EH (cell line): ENCODE measurements at places on chromosomes 7 and 10.

GRCh38 chr10:70993051-70993450 lies 104.7 kb upstream of the PCBD1 start:
- no peak for DNase-seq

- DNase-seq = peak; percentile 21
Observed at GRCh38 chr10:843703-844102, 87.8 kb downstream of the LARP4B start.

DNA sequence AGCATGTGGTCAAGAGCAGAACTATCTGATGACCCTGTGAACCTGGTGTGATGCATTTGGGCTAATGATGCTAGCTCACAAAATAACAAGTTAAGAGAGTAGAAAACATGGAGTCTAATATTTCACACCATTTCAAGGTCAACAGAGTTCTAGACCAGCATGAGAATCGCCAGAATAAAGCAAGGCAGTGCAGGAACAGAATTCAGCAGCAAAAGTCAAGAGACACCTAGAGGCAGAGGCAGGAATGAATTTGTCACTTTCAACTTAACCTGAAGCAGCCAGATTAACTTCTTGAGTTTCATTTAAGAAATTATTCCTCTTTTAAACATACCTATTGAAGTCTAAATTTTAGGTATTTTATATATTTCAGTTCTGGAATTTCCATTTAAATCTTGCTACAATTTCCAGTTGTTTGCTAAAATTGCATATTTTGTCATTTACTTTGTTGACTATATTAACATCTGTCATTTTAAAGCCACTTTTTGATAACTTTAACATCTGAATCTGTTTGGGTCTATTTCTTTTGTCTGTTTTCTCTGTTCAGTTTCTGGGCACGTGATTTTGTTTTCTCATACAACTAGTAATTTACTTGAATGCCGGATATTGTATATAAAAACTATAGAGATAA lies 44.2 kb upstream of the PRSS58 start:
- DNase-seq = no peak

- no peak for DNase-seq
Observed at GRCh38 chr10:12785415-12785831, 216.1 kb downstream of the CCDC3 start.

DNA sequence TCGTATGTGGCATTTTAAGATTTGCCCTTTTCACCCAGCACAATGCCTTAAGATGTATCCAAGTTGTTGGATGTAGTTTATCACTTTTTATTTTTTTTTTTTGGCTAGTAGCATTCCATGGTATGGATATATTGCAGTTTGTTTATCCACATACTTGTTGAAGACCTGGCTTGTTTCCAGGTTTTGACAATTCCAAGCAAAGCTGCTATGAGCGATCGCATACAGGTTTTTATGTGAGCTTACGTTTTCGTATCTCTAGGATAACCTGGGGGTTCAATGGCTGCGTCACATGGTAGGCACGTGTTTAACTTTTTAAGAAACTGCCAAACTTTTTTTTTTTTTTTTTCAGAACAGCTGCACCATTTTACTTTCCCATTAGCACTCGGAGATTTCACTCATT lies 32.2 kb downstream of the BAIAP2L1 start:
- no peak for DNase-seq

DNA sequence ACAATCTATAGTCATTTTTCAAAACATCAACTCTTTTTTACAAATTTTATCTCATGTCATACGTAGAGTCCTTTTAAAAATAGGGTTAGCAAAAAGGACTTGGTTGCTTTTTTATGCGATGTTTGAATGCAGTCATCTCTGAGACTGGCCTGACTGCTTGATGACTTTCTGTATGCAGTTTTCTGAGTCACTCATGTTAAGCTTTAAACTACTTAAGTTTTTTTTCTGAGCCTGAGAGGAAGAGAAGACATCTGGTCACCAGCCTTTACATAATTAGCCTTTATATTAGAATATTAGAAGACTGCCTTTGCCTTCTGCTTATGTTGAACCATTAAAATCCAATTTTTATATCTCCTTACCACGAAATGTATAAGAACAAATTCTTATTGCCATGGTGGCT lies 834.4 kb upstream of the MBL2 start:
- DNase-seq = no peak
